Subcutaneous adipose tissue (tissue), 4 donors: ENCODE measurements at places on chromosomes 5 and 9. TPM values are rescaled to one million over a fixed set of nuclear protein-coding genes. Genes with fewer than 3 reads are reported as not detected.

RLN2 gene
- not detected for total RNA-seq

INSYN2B gene
- not detected for total RNA-seq

GFI1B gene
- not detected for total RNA-seq

SPINK1 gene
- not detected for total RNA-seq

RMI1 gene
- total RNA-seq: 1.8 TPM

CDH18 gene
- total RNA-seq: not detected

DMRTA1 gene
- total RNA-seq: 2.0 TPM

IL13 gene
- total RNA-seq: not detected

ANKRD31 gene
- total RNA-seq: 0.22 TPM

HRH2 gene
- total RNA-seq: 6.5 TPM
